Stimulated activated CD4-positive, alpha-beta T cell treated with anti-CD3 and anti-CD28 coated beads, Interleukin-12 subunit alpha, Interleukin-12 subunit beta, amount 100 ng/mL, for 4 hours (primary cell): ENCODE measurements at places on chromosomes 1 and 21.
A peak's percentile ranks its signal among the peaks of the same experiment; 100 is the strongest.

DNA sequence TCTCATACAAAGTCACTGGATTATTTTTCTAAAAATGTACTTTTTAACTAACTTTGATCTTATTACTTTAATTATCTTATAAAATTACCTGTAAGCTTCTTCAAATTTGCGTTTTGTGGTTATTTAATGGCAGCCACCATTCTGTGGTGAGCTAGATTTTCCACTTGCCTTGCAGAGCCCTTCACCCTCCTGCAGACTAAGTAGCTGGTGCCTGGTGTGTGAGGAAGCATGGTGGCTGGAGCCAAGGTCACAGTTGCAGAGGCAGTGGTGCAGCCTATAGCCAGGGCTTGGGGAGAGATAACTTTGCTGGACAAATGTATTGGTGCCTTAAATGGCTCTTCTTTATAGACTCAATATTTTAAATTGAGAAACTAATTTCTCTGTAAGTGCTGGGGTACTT is 11.2 kb upstream of the CD84 start:
- DNase-seq = no peak

DNA sequence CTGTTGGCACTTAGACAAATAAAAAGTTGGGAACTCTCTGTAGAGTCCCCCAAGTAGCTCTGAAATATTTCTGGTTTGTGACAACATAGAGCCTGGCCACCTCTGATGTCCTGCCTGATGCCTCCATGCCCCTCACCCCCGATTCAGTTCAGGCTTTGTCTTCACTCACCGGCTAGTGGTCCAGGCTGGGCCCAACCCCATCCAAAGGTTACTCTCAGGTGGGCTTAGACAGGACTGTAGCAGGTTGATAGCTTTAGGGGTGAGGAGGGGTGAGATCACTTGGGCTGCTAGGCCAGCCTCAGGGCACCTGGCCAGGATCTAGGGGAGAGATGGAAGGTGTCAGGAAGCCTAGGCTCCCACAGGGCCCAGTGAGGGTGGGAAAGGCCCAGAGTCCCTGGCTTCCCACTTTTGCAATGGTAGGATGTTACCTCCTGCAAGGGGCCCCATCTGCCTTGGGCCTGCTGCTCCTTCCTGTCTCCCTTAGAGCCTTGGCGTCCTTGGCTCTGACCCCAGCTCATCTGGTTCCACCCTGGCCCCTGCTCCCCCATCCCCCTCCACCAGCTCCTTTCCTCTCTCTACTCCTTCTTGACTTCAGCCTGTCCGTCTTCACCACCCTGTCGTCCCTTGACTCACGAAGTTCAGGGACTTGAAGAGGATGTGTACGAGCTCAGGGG is 6.7 kb downstream of the EPS8L3 start:
- no peak for DNase-seq

- DNase-seq = no peak
Measured at GRCh38 chr1:27872802-27873551, 633 bp downstream of the THEMIS2 start.

GRCh38 chr1:82564333-82564732 is 763.6 kb downstream of the ADGRL2 start:
- no peak for DNase-seq

GRCh38 chr21:27476696-27477095 is 509.8 kb upstream of the ADAMTS5 start:
- DNase-seq = no peak

DNA sequence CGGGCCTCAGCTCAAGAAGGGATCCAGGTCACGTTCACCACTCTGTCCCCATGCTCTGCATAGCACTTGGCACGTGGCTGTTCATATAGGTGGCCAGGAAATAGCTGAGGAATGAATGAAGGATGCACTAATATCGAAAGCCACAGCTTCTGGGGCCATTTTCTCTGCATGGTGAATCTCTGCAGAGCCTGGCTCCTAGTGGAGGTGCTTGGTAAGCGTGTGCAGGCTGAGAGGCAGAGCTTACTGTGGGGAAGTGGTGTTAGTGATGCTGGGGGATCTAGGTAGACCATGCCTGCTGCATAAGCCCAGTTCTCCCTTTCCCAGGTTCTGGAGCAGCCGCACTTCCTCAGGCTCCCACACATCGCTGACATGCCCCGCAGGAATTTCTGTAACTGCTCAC is 8.3 kb downstream of the CSRP1 start:
- no peak for DNase-seq

- DNase-seq = no peak
Measured at GRCh38 chr1:165843304-165843703, 15.9 kb downstream of the UCK2 start.

GRCh38 chr21:46046471-46046870 is 51.4 kb upstream of the COL6A2 start:
- no peak for DNase-seq

DNA sequence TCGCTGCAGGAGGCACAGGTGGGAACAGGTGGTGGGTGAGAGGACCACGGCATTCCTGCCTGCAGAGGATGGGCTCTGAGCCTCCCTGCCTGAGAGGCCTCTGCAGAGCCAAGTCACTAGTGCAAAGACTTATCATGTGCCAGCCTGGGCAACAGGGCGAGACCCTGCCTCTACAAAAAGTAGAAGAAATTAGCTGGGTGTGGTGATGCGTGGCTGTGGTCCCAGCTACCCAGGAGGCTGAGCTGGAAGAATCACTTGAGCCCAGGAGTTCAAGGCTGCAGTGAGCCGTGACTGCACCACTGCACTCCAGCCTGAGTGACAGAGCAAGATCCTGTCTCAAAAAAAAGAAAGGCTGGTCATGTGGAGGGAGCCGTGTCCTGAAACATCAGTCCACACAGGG is 46.4 kb downstream of the PKNOX1 start:
- no peak for DNase-seq

DNA sequence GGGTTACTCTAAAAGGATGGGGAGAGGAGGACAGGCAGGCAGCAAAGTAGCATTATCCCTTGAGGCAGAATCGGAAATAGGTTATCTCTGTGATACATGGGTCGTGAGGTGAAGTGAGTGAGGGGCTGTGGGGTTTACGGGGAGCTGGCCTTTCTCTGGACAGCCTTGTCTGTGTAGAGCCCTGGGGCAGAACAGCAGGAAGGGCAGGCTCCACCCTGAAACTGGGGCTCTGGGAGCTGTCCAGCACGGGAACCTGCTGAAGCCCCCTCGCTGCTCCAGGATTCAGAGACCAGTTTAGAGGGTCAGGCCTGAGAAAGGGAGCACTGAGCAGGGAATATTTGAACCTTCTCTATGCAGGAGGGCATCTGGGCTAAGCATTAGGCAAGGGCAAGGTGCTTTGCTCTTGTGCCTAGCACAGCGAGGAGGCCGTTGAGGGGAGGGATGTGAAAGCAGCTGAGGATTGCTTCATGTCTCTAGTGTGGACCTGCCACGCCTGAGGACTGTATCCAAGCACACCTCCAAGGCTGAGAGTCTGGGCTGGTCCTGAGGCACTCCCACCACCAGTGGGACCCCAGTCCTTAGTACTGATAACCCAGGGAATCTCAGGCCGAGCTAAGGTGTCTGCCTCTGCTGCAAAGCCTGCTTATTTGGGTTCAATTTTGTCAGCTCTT is 55.8 kb downstream of the NAV1 start:
- DNase-seq = no peak

- DNase-seq = no peak
Measured at GRCh38 chr1:216306830-216307229, 116.4 kb downstream of the USH2A start.

- no peak for DNase-seq
Measured at GRCh38 chr1:198622001-198622400, 16.8 kb upstream of the PTPRC start.

DNA sequence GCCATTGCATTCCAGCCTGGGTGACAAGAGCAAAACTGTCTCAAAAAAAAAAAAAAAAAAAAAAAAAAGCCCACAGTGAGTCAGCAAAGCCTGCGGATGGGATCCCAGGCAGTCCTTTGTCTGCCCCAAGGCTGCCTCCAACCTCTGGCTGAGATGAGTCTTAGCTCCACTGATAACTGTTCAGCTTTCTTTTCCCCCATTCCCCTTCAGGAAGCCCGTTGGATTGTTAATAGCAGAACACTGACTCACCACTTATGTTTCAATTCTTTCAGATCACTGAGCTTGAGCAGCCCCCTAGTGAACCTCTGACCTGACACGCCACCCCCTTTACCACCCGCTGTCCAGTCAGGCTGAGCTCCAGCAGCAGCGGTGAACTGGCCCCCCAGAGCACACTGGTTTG is 57.5 kb downstream of the ERG start:
- no peak for DNase-seq

DNA sequence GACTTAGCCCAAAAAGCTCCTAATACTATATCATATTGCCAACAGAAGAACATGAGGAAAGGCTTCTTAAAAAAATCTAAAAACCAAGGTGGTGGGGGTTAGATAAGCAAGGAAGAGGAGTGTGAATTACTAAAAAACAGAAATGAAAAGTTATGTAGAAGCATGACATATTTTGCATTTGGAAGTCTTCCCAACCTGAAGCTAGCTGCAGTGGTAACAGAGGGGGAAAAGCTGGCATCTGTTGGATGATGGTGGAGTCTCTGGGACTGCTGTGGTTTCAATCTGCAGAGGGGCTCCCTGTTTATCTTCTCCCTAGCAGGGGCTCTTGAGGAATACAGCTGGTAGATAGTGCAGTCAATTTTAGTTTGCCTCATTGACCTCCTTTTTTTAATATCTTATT is 249.2 kb upstream of the KIAA0040 start:
- no peak for DNase-seq

GRCh38 chr1:75542818-75543570 is 67.9 kb downstream of the SLC44A5 start:
- DNase-seq = no peak

GRCh38 chr21:43267391-43268085 is 98.7 kb downstream of the CRYAA start:
- no peak for DNase-seq

DNA sequence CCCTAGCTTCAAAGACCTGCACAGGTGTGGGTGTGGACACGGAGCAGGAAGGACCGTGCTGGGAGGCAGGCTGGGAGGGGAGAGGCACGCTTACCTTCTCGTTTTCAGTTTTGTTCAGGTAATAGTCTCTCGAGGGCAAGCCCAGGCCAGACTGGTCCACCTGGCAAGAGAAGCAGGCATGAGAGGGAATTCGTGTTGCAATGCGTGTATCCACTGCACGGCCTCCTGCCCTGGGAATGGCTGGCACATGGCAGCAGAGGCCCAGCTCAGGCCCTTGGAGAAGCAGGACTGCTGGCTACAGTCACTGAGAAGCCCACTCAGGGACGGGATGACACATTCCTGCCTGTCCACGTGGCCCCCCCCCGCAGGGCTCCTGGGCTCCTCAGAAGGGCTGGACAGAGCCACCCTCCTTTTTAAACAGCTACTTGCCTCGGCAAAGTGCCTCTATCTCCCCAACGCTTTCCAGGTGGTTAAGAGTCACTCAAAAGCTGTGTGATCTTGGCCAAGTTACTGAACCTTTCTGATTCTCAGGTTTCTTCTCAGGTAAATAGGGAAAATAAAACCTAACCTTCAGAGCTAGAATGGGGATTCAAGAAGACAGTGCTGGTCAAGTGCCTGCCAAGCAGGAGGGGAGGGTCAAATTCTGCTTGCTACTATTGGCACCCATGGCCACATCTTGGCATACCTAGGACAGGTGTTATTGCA is 32.7 kb downstream of the ECE1 start:
- no peak for DNase-seq

- DNase-seq = no peak
Measured at GRCh38 chr1:53431805-53432565, 27.2 kb upstream of the DMRTB1 start.

GRCh38 chr1:185561629-185562028 is 172.6 kb upstream of the HMCN1 start:
- no peak for DNase-seq

- no peak for DNase-seq
Measured at GRCh38 chr21:34183331-34183928, 110.1 kb downstream of the MRPS6 start.

GRCh38 chr1:203338335-203339036 is 12.4 kb downstream of the FMOD start:
- peak; percentile 41 for DNase-seq

DNA sequence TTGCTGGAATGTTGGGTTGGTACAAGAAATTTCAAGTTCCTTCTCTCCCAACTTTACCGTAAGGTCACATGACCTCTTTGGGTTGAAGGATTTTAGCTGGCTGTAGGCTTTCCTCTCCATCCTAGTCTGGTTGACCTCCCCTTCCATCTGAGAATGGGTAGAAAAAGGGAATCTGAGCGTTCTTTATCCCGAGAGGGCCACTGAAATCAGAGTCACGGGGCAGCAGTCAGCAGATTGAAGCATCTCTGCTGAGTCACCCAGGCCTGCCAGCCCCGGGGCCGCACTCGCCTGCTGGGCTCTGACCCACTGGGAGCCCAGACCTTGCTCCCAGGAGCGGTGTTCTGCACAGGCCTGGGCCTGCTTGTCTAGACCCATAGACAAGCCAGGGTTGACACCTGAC is 31.0 kb downstream of the TMCC2 start:
- no peak for DNase-seq

DNA sequence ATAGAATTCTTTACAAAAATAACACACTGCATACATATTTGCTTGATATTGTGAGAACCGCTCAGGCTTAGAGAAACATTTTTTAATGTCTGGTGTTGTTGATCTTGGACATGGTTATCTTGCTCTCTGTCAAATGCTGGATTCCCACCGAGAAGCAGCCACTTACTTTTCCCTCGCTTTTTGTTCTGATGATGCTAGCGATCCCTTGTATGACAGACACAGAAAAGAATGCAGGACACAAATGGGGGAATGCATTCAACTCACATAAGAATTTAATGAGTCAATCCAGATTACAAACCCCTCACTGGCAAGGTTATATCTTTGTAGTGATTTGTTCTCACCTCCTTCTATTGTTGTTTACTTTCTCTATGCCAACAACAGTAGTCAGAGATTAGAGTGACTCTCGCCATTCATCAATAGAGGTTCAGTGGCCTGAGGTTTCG is 76.8 kb upstream of the AKT3 start:
- DNase-seq = no peak

DNA sequence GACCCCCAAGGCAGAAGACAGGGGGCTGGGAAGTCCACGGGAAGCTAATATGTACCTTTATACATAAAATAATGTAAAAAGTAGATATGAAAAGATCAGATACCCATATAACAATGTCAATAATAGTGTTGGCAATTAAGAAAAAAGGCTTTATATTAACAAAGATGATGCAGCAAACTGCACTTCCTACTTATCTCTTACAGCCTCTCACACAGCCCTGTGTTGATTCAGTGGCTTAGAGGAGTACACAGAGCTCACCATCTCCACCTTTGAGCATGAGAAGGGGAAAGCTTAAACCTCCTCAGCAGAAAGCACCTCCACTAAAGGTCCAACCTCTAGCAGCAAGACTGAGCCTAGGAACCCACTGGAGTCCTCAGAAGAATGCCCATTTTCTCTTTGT is 7.2 kb upstream of the VSIG8 start:
- no peak for DNase-seq

- DNase-seq = no peak
Measured at GRCh38 chr1:30881319-30882181, 27.0 kb downstream of the SDC3 start.

GRCh38 chr1:97307151-97307550 is 585.6 kb downstream of the PTBP2 start:
- no peak for DNase-seq

- no peak for DNase-seq
Measured at GRCh38 chr1:145986551-145986950, 9.8 kb downstream of the TXNIP start.

GRCh38 chr1:23103001-23103889 is 65.4 kb downstream of the LUZP1 start:
- no peak for DNase-seq
